Vagina (tissue), 2 donors: ENCODE measurements at places on chromosomes 6 and 20.

DNA sequence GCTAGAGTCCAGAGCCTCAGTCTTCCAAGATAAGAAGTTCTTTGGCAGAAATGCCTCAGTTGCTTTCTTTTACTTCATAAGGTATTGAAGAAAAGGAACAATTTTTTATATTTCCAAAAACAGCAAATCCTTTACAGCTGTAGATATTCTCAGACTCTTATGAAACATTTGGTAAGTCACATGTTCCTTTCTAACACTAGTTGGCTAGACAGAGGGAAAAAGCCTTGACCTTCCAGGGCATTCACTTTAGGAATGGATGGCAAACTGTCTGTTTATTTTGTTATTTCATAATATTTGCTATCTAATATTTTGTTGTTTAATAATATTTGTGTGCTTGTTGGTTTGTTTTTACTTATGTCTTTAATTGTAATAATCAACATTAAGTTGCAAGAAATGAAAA lies 140.8 kb downstream of the PTPRK start:
- no peak for DNase-seq

DNA sequence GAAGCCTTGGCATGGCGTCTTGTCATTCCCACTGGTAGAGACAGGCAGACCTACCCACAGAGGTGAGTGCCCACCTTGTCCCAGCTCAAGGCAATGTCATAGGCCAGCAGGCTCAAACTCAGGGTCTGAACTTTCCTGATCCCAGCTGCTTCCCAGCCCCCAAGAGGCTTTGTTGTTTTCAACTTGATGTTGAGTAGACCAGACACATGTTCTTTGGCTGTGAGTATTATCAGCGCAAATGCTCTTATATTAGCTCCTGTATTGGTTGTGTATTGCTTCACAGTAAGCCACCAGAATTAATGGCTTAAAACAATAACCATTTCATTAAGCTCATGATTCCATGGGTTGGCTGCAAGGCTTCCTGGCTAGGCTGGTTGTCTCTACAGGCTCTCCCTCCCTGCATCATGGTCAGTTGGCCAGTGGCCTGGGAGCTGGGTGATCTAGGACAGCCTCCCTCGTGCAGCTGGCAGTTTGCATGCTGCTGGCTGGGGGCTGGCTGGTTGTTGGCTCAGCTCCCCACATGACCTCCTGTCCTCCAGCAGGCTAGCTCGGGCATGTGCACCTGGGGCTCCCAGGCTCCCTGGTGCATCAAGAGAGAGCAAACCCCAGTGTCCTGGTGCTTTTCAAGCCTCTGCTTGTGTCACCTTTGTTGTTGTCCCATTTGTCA lies 21.6 kb downstream of the TOX2 start:
- no peak for DNase-seq

- no peak for DNase-seq
These were observed 62.9 kb upstream of the MYB start for GRCh38 chr6:135118134-135118730.

GRCh38 chr6:30885999-30886896 lies 1.9 kb downstream of the DDR1 start:
- no peak for DNase-seq

DNA sequence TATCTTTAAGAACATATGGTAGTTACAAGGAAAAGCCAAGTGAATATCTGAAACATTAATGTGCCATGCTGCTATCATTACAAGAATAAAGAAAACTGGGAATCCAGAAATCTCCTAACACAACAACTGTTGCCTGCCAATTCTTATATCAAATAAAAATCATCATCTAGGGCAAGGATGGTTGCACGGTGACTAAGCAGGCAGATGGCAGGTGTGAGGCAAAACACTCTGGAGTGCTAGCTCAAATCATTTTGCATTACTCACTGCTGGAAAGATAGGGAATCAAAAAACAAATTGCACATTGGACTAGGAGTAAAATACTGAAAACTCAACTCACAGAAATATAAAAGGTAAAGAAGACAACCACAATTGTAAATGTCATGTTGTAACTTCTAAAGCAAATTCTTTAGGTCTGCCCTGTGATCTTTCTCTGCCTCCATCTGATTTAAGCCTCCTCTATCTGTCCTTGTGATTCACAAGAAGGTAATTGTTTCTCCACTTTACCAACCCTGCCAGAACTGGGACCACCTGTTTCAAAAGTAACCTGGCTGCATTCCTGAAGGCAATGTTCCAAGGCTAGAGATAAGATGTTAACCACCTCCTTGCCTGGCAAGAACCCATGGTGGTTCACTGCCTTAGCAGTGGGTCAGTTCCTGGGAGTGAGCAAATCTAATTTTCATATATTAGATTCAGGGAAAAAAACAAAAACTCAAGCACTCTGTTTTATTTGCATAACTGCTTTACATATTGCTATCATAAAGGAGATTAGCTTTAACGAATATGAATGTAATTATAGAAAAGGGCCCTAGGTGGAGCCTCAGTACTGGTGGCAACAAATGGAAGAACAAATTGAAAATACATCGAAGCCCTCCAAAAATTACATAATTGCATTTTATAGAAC lies 33.1 kb upstream of the LCA5 start:
- no peak for DNase-seq

GRCh38 chr6:125784365-125784764 lies 6.4 kb upstream of the NCOA7 start:
- DNase-seq = no peak

- no peak for DNase-seq
These were observed 76.7 kb upstream of the FABP7 start for GRCh38 chr6:122702841-122703240.

DNA sequence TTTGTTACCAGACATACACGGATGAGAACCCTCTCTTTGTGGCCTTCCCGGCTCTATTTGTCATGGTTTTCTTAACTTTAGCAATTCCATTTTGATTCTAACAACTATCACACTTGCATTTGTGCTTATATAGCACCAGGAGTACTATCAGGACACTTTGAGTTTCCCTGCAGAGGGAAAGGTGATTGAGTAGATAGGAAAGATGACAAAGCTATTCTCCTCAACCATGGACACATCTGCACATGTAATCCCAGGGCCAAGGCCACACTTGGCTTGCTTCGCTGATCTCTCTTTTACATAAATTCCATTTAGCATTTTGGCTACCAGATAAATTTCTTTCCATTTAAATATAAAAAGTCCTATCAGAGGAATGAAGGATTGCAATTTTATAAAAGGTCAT lies 23.3 kb upstream of the CFAP206 start:
- DNase-seq = no peak

GRCh38 chr6:33908025-33908424 lies 104.2 kb upstream of the MLN start:
- DNase-seq = no peak

DNA sequence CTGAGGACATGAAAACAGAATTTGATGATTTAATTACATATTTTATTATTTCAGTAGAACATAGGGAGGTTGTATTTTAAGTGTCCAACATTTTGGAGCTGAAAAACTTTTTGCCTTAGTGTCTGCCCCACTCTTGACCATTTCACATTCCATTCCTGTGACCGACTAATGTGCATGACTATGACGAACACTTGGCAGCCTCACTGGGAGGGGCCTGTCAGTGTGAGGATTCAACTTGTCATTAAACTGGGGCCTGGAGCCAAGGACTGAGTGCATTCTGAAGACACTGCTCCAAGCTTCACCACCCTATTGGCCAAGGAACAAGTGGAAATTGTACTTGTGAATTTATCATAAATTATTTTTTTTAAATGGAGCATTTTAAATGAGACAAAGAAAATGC lies 661.3 kb downstream of the BCKDHB start:
- no peak for DNase-seq

- no peak for DNase-seq
These were observed 1310.5 kb upstream of the CITED2 start for GRCh38 chr6:140684776-140685550.

DNA sequence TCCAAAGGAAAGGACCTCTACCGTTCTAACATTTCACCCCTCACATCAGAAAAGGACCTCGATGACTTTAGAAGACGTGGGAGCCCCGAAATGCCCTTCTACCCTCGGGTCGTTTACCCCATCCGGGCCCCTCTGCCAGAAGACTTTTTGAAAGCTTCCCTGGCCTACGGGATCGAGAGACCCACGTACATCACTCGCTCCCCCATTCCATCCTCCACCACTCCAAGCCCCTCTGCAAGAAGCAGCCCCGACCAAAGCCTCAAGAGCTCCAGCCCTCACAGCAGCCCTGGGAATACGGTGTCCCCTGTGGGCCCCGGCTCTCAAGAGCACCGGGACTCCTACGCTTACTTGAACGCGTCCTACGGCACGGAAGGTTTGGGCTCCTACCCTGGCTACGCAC lies 18.8 kb downstream of the PRDM1 start:
- DNase-seq = no peak

DNA sequence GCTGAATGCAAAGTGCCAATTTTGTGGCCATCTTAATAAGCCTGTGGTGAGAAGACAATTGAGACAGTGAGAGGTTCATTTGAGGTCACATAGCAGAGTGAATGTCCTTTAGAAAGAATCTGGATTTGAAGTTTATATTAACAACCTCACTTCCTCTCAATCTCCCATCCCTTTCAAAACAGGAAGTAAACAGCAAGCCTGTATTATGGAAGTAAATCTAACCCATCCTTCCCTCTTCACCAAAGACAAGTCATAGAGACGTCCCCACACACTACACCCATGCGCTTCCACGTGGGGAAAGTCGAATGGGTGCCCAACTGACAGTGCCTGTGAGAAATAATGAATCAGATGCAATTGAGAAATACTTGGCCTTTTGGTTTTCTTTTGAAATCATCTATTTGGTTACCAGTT lies 28.8 kb upstream of the CCND3 start:
- no peak for DNase-seq

- no peak for DNase-seq
These were observed 100.7 kb downstream of the NOL4L start for GRCh38 chr20:32484225-32484957.

DNA sequence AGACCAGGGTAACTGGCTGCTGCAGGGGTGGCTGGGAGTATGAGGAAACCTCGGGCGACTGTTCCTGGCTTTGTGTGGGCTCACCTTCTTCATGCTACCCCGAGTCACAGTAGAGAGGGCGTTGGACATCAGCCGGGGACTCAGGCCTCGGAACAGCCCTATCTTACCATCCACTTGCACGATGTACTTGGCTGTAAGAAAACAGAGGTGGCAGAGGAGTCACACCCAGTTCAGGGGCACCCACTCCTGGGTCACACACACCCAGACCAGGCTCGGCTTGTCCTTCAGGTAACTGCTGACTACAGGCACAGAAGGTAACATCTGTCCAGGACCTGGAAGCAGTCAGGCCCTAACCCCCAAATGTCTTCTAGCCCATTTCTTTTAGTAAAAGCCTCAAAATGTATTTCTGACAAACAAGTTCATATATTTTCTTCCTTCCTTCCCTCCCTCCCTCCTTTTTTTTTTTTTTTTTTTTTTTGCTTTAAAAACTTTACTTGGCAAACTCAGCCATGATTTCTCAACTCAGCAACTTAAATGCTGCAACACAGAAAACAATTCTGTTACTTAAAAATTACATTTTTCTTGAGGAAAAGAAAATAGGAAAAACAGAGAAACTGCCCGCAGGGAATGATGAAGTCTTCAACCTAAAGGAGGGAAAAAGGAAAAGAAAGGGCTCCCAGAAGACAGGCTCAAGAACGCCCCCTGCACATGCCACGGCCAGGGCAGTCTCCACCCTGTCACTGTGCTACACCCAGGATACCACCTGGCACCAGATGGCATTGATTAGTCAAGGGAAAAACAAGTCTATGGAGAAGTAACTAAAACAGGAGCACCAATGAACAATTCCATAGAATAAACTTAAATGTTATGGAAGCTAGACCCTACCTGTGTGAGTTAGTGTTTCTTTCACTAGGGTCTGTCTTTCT lies 7.3 kb downstream of the MTCH1 start:
- no peak for DNase-seq

GRCh38 chr6:97081010-97081590 lies 156.6 kb downstream of the KLHL32 start:
- DNase-seq = no peak
